Lung (tissue), 17 donors: ENCODE measurements at places on chromosomes 3 and 15.

- DNase-seq = peak; percentile 52
These were observed 2.9 kb downstream of the GATA2 start for GRCh38 chr3:128489927-128490649.

DNA sequence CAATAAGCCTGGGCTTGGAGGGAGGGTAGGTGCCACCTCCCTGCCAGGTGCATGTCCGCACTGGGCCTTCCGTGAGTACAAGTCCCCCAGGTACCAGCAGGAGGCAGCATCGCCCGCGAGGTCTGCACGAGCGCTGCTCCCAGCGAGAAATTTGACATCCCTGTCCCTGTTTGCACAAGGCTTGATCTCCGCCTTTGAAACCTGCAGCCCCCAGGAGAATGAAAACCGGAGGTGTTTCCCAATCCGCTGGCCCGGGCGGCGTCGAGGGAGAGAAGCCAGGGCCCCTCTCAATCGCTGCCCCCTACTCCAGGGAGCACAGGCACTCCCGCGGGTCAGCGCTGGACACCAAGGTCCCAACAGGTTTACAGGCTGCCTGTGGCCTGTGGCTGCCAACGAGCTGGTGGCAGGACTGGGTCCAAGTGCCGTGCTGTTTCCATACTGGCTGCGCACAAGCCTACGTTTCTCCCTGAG, 961 bp downstream of the HAPLN3 start:
- DNase-seq = peak; percentile 64

- no peak for DNase-seq
These were observed 422.2 kb upstream of the SGO1 start for GRCh38 chr3:20608054-20608738.

- DNase-seq = no peak
These were observed 11.7 kb upstream of the CMTM7 start for GRCh38 chr3:32379831-32380500.

GRCh38 chr3:149605902-149606301, 51.9 kb downstream of the WWTR1 start:
- DNase-seq = no peak

GRCh38 chr3:196311-197148, at the start of gene CHL1:
Gene CHL1, plus strand, starts transcription at chr3:196763. Its CDS starts 123,014 bp downstream, at chr3:319777.
- DNase-seq = peak; percentile 37

- DNase-seq = peak; percentile 80
These were observed 9.8 kb downstream of the LRIG1 start for GRCh38 chr3:66490984-66491383.

- DNase-seq = no peak
These were observed 256.5 kb downstream of the MEIS2 start for GRCh38 chr15:36843822-36844221.
